ENCODE measurements at places on chromosomes 7 and 10.

DNA sequence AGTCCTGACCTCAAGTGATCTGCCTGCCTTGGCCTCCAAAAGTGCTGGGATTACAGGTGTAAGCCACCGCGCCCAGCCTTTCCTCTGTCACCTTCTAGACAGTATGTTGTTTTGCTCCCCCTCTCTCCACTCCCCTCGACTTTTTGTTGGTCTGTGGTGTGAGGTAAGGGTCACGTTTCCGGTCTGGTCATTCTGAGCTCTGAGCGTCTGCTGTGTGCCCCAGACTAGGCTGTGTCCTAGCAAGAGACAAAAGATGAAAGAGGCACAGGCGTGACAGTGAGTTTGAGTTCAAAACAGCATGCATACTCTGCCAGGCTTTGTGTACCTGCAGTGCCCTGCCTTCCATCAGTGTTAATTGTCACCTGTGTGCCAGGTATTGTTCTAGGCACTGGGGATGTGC is 87.4 kb upstream of the PPIF start:
- DNase-seq, result no peak

DNA sequence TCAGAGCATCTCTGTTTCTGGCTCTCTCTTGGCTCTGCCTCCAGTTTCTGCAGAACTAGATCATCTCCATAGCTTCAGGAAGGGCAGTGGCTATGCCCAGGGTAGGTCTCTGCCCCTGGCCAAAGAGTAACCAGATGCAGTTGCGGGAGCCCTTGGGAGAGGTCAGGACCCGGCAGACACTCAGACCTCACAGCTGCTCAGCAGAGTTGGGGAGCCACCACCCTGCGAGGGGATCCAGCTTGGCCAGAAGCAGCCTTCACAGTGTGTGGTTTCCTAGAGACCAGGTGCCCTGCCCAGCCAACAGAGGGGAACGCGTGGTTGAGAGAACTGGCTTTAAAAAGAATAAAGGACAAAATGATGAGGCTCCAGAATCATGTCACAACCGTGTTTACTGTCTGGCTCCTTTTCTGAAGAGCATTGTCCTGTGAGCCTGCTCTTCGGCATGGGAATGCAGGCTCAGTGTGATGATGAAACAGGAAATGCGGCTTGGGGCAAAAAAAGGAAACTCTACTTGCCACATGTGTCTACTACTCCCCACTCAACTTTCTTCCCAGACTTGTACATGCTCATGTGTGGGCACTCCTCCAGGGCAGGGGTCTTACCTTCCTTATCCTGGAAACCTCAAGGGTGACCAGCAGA is 243.1 kb downstream of the INHBA start:
- no peak for DNase-seq

DNA sequence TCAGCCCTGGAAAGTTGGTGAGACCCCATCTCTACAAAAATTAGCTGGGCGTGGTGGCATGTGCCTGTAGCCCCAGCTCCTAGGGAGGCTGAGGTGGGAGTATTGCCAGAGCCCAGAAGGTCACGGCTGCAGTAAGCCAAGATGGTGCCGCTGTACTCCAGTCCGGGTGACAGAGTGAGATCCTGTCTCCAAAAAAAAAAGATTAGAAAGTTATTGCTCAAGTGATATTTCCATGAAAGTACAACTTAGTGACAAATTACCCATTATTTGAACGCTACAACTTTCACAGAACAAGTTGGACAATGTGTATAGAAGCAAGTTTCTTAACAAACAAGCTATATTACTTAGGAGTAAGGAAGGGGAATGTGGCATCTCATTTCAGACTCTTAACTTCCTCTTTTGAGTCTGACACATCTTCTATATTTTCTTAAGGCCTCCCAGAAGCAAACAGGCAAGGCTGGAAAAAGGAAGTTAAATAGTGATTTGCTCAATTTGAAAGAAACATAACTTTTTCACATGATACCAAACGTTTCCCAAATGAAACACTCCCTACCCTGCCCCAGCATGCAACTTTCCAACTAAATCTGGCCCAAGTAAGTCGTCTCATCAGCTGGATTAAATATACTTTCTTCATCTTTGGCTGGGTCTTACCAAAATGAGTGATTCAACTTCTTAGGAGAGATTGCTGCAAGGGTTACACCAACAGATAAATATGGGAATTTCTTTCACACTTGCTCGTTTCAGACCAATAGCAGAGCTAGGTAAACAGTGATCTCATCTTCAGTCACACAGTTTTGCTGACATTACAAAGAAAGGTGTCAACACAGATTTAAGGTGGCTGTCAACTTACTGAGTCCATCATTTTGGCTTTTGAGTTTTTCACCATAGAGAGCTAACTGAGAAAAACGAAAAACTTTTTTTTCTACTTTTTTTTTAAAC is 66.3 kb upstream of the KLF6 start:
- no peak for DNase-seq

DNA sequence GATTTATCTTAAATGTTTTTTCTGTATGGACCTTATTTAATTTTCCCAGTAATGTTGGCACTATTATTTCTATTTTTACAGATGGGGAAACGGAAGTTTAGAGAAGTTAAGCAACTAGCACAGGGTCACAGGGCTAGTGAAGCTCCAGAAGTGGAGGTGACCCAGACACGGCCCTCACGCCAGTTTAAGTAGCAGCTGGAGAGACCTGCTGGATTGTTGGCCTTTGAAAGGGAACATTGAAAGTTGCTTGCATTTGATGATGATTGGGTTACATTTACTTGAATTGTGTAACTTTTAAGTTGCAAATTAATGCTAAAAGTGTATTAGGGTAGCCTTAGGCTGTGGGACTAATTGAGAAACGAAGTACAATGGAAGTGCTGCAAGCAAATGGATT is 25.6 kb downstream of the CDK14 start:
- no peak for DNase-seq

GRCh38 chr10:102395400-102396316 is at the start of gene NFKB2:
TSS of gene NFKB2 (plus strand) at chr10:102395705. CDS start at chr10:102395960, 255 bp downstream.
- peak; percentile 90 for DNase-seq

DNA sequence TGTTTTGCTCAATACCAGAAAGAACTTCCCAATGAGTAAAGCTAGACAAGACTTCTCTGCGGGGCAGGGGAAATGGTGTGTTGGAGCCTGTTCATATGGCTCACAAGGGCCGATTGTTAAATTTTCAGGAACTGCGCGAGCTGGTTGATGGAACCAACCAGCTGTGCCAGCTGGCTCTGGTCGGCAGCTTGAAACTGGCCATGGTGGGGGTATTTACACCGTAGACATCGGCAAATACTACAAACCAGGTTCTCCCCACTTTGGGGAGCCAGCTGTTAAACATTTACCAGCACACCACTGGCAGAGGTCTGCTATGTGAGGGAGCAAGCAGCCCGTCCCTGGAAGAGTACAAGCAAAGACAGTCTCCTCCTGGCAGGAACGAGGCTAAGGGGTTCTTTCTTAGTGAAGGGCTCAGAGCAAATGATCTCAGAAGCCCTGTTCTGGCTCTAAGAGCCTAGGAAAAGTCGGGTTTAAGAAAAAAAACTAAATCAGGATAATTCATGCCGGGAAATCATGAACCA is 8.8 kb upstream of the ZMIZ1 start:
- no peak for DNase-seq

GRCh38 chr10:117222976-117223692 is 17.8 kb upstream of the SLC18A2 start:
- DNase-seq, result no peak

- no peak for DNase-seq
Measured at GRCh38 chr10:81068460-81068859, 530.8 kb downstream of the SH2D4B start.

DNA sequence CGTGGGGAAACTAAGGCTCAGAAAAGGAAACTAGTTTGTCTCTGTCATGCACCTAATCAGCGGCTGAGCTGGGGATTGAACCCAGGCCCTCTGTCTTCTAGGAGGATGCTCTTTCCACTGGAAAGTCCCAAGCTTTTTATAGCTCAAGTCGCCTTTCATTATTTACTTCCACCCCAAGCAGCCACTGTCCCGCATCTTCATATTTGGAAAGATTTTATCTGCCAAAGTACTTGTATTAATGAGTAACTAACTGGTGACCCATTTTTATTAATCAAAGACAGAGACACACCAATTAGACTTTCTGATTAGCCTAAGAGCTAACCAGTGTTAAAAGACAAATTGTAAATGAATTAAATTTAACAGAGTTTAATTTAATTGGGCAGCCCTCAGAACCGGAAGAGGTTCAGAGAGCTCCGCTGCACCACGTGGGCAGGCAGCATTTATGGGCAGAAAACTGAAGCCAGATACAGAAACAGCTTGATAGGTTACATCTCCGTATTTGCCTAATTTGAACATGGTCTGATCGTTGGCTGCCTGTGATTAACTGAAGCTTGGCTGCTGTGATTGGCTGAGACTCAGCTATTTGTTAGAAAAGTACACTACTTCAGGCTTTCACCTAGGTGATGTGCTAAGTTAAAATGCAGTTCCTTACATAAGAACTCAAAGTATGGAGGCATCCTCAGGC is 78.5 kb upstream of the PDCD4 start:
- DNase-seq, result no peak

GRCh38 chr10:50044941-50045664 is 22.7 kb upstream of the WASHC2A start:
- no peak for DNase-seq

DNA sequence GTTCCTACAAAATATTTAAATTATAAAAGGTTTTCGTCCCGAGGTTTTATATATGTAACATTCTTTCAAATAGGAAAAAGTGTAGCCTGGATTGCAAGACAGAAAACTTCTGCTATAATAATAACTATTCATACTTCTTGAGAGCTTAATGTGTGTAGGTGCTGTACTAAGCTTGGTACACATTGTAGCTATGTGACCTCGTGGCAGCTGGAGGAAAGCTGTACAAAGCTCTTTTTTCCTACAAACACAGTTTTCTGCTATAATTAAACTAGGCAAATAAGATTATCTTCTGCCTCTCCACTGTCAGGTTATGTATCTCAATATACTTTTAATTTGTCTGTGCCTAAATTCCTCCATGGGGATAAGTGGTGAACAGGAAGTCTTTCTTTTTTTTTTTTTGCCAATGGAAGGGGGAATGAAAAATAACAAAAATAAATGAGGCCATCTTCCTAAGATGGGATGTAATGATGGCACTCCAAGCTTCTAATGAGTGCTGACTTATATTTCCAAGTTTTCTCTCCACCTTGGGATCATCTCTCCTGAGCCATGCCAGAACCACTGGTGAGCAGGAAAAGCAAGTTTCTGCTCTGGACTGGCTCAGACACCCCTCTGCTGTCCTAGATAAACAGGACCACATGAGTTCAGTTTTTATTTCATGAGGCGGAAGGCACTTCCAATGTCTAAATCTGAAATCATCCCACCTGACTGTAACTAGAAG is 9.9 kb downstream of the SGMS1 start:
- no peak for DNase-seq

DNA sequence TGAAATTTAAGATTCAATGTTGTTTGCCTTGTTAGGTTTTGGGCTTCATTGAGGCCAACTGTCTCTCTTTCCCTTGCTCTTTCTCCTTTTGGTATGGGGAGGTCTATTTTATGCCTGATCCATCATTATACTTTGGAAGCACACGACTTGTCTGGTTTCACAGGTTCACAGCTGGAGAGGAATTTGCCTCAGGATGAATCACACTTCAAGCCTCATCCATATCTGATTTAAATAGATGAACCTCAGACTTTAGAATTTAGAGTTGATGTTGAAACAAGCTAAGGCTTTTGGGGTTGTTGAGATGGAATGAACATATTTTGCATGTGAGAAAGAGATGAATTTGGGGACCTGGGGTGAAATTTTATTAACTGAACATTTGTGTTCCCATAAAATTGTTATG is 150.5 kb upstream of the IGFBP3 start:
- DNase-seq, result no peak

GRCh38 chr7:44760034-44760580 is 11.5 kb downstream of the ZMIZ2 start:
- no peak for DNase-seq

DNA sequence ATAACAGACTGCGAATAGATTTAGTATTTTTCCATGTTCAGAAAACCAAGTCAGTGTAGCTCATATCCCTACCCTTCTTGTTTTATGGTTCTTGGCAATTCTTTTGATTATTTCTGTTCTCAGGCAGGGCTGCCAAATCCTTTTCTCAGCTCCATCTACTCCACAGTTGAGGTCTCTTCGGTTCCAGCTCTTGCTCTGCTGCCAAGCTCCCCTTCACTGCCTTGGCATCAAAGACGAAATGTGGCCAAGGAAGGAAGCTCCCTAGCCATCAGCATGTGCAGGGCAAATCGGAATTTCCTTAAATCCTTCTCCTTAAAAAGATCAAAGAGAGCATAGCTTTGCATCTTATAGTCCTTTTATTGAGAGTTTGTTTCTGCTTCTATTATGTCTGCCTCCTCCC is 116.4 kb upstream of the NOBOX start:
- DNase-seq, result no peak

DNA sequence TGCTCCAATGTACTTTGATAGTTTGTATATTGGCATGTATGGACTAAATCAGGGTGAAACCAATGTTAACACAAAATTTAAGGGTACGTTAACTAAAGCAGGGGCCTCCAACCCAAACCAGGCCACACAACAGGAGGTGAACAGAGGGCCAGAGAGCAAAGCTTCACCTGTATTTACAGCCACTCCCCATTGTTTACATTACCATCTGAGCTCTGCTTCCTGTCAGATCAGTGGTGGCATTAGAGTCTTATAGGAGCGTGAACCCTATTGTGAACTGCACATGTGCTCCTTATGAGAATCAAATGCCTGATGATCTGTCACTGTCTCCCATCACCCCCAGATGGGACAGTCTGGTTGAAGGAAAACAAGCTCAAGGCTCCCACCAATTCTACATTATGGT is 62.0 kb upstream of the SCIN start:
- DNase-seq, result no peak

DNA sequence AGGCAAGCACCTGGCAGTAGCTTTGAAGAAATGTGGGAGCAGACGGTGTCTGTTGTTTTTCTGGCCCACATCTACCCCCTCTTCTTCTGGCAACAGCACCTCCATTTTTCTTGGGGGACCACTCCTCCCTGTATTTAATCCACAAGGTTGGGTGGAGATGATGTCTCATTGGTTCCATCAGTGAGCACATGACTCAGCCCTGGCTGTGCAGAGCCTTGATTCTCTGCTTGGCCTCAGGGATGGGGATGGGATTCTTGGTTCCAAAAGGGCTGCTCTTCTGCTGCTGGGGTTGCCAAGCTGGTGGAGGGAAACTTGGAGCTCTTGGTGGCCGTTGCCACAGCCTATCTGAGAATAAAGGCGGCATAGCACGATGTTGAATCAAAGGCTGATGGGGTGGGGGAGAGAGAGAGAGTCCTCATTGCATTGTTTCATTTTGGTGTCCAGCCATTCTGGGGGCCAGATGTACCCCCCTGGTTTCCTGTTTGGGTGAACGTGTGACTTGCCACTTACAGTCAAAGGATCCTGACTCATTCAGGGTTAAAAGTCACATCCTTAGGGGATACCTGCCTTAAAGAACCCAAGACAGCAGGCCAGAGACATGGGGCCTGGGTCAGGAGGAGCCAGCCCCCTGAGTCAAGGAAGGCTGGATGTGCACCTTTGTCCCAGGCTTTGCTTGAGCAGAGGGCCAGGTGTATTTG is 25.9 kb downstream of the GRK5 start:
- DNase-seq, result no peak

Measured in iPS-NIHi11 (cell line).